ENCODE measurements at places on chromosomes 16 and 17. TPM values are rescaled to one million over a fixed set of nuclear protein-coding genes. Genes with fewer than 3 reads are reported as not detected.

The TIMP2 gene
- total RNA-seq: 2.9 TPM

The HSD3B7 gene
- 6.6 TPM for total RNA-seq

The SLFN14 gene
- not detected for total RNA-seq

The CACNG5 gene
- total RNA-seq: not detected

The SLFN11 gene
- 73.3 TPM for total RNA-seq

The BCO1 gene
- not detected for total RNA-seq

The NFATC2IP gene
- total RNA-seq: 120 TPM

The PERCC1 gene
- total RNA-seq: not detected

The ATP2C2 gene
- total RNA-seq: not detected

The ITGAD gene
- total RNA-seq: 0.09 TPM

The TBC1D16 gene
- total RNA-seq: 2.8 TPM

The ITGAX gene
- total RNA-seq: 56.8 TPM

The TM4SF5 gene
- total RNA-seq: not detected

The DDX52 gene
- total RNA-seq: 35.9 TPM

The KCNJ18 gene
- total RNA-seq: not detected

The EPOP gene
- 20.1 TPM for total RNA-seq

The PMFBP1 gene
- 2.1 TPM for total RNA-seq

The HEXIM1 gene
- 40.2 TPM for total RNA-seq

The PLEKHH3 gene
- 1.4 TPM for total RNA-seq

The C16orf74 gene
- 0.23 TPM for total RNA-seq

The UTP18 gene
- 46.8 TPM for total RNA-seq

The TPSD1 gene
- not detected for total RNA-seq

The ASGR1 gene
- 0.35 TPM for total RNA-seq

The PLLP gene
- total RNA-seq: not detected

The KRTAP4-3 gene
- total RNA-seq: not detected

The CDK5R1 gene
- 3.5 TPM for total RNA-seq

The NPIPB9 gene
- total RNA-seq: 2.0 TPM

The TRIM16 gene
- total RNA-seq: 6.4 TPM
